Stimulated activated CD8-positive, alpha-beta memory T cell treated with anti-CD3 and anti-CD28 coated beads, Interleukin-7, amount 100 ng/mL, for 24 hours (primary cell): ENCODE measurements at places on chromosomes 4 and X.

- DNase-seq, result no peak
Observed at GRCh38 chr4:105327956-105328355, 145.9 kb downstream of the PPA2 start.

- DNase-seq, result no peak
Observed at GRCh38 chr4:128951316-128951715, 141.8 kb downstream of the JADE1 start.

- no peak for DNase-seq
Observed at GRCh38 chr4:100417565-100417964, 100.3 kb downstream of the EMCN start.

DNA sequence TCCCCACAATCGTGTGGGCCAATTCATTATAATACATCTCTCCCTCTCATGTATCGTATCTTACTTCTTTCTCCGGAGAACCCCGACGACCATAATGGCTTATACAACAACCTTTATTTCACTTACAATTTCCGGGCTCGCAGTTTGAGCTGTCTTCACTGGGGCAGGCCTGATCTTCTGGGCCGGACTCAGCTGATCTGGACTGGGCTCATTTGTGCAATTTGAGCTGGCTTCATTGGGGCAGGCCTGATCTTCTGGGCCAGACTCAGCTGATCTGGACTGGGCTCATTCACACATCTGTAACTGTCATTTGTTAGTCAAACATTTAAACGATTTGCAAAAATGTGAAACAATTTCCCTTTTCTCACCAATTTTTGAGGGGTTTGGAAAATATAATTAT, 171.5 kb upstream of the FRG1 start:
- no peak for DNase-seq

- no peak for DNase-seq
Observed at GRCh38 chrX:115408771-115409400, 119.4 kb downstream of the LUZP4 start.

DNA sequence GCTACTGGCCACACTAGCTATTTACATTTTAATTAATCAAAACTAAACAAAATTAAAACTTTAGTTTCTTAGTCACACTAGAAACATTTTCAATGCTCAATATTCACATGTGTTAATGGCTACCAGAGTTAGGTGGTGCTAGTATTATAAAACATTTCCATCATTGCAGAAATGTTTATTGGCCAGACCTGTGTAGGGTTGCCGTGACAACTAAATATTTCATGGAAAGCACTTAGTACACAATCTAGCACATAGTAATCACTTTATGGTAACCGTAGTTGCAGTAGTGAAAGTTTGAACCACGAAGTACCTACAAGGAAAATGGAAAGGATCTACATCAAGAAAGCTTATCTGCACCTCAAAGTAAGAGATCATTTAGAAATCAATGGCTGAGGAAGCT, 95.9 kb downstream of the HS6ST2 start:
- no peak for DNase-seq

DNA sequence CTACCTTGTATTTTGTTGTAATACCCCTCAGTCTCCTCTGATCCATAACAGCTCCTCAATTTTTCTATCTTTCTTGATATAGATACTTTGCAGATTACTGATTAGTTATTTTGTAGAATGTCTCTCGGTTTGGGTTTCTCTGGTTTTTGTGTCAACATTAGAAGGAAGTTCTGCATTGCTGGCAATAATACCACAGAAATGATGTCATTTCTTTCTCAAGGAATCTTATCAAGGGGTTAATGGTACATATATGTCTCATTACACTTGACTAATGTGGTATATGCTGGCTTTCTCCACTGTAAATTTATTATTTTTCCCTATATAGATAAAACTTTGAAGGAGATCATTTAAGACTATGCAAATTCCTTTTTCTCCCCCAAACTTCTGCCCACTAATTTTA, 183.6 kb upstream of the DKK2 start:
- no peak for DNase-seq

GRCh38 chrX:53340852-53341645, 59.7 kb upstream of the IQSEC2 start:
- DNase-seq, result no peak

DNA sequence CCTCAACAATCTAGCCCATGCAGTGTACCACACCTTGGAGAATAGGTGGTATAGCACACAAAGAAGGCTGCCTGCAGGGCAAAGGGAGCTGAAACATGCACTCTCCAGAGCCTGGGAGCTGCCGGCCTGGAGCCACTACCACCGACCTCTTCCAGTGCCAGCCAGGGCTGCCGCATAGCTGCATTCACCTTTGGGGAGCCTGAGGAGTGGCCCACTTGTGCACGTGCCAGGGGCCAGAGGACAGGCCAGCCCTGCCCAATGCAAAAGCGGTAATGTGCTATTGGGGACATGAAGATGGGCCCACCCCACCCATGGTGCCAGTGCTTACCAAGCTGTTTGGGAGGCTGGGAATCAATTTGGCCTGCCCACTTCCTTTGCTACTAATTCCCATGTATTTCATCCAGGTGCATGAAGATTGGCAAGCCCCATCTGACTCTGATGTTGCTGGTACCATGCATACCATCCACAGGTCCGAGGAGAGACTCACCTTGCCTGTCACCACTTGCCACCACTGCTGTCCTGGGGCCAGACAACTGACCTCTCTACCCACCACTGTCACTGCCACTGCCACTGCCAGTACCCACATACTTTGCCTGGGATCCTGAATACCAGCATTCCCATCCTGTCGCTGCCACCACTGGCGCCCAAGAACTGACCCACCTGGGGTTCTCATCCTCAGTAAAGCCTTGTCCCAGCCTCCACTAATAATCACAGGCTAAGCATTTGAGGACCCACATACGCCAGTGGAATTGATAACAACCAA, 506.9 kb downstream of the MAGEB5 start:
- no peak for DNase-seq

DNA sequence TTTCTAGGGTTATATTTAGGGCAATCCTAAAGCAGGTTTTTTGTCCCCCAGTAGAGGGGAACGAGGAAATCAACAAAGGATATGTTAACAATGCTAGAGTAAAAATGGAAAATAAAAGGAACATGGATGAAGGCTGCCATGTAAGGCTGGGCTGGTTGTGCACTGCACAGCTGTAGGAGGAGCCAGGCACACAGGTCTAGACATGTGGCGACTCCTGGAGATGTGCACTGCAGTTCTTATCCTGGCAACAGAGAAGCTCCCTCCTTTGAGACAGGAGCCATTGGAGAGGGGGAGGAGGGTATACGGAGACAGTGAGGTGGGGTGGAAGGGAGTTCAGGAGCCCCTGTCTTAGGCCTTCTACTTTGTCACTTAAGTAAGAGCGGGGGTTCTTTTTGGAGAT, 65.9 kb downstream of the NAT8L start:
- no peak for DNase-seq

DNA sequence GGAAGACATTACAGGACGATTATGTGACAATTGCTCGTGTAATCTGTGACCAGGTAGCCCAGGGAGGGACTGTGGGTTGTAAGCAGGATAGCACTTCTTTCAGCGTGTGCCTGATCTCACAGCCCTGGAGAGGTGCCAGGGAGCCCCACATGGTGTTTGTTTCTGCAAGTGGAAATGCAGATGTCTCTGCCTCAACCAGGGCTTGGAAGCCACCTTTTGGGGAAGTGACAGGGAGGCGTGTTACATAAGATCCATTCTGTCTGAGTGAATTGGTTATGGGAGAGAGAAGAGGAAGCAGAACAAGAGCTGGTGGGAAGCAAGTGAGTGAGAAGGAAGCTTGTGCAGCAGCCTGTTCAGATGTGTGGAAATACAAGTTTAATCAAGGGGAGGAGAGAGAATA, 104.5 kb upstream of the GATB start:
- DNase-seq, result no peak

- DNase-seq, result no peak
Observed at GRCh38 chr4:113077575-113077974, 28.1 kb downstream of the ANK2 start.

- no peak for DNase-seq
Observed at GRCh38 chrX:48918301-48918642, 552 bp downstream of the PIM2 start.

DNA sequence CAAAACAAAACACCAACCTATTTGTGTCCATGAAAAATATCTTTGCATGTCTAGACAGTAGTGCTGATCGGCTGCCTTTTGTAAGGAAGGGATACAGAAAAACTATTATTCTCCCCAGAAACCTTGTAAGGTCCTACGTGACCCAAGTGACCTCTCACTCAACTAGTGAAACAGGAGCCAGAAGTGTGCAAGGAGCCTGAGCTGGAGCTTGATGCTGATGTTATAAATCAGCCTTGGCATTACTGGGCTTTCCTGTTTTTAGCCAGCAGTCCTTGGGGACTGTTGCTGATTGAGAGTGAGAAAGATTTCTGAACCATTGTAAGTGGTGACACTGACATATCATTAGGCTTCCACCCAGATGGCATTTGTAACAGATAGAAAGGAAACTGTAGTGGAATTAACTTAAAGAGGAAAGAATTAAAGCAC, 100.8 kb upstream of the LIMCH1 start:
- no peak for DNase-seq

- peak; percentile 33 for DNase-seq
Observed at GRCh38 chr4:38759113-38759789, 23.5 kb downstream of the TLR10 start.

DNA sequence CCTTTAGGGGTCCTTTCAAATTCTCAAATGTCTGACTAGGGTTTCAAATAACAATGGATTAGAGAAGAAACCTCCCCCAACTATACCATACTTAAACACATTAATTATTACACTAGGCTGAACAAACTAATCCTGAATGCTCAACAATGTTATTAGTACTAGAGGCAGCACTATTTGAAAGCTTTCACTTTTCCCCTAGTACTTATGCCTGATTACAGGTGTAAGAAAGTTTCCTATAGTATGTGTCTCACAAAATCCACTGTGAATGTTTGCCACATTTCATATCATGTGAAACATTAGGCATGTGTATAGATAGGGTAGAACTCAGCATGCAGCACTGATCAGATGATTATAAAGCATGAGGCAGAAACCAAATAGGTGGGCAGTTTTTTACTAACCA, 336.2 kb downstream of the ZNF674 start:
- no peak for DNase-seq

- DNase-seq, result no peak
Observed at GRCh38 chr4:61245069-61245714, 45.1 kb downstream of the ADGRL3 start.

GRCh38 chrX:57906790-57907189, 3.5 kb downstream of the ZXDA start:
- no peak for DNase-seq

DNA sequence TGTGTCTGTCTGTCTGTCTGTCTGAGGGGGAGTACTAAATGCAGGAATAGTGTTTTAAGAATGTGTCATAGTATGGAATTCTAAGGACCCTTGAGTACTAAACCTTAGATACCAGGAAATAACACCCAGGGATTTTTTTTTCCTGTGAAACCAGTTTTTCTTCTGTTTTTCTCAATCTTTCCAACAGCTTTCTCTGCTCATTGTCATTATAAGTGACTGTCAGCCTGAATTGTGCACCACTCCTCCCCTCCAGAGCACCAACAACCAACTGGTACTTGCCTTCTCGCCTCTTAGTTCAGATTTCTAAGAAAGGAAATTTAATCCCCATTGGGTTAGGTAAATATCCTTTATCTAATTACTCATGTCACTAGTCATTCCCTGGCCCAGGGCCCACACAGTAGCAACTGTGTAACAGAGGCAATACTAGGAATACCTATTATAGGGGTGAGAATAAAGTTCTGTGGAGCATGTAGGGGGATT, 320.6 kb downstream of the ADGRL3 start:
- no peak for DNase-seq

GRCh38 chrX:46649421-46650260, 76.1 kb downstream of the CHST7 start:
- DNase-seq, result no peak

DNA sequence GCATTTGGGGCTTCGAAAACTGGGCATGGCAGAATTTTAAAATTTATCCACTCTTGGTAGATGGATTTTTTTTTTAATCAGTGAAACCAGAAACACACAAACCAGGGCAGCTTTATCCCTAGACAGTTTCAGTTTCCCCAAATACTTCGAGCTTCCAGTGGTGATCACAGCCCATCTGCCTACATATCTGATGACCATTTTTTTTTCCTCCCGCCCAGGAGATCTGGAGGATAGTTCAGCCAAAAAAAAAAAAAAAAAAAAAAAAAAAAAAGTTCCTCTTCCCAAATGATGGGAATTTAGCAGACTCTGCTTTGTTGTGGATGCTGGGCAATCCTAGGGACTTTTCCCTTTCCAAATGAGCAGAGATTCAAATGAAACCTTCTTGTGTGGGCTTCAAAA, 1.0 kb upstream of the TBC1D9 start:
- no peak for DNase-seq

DNA sequence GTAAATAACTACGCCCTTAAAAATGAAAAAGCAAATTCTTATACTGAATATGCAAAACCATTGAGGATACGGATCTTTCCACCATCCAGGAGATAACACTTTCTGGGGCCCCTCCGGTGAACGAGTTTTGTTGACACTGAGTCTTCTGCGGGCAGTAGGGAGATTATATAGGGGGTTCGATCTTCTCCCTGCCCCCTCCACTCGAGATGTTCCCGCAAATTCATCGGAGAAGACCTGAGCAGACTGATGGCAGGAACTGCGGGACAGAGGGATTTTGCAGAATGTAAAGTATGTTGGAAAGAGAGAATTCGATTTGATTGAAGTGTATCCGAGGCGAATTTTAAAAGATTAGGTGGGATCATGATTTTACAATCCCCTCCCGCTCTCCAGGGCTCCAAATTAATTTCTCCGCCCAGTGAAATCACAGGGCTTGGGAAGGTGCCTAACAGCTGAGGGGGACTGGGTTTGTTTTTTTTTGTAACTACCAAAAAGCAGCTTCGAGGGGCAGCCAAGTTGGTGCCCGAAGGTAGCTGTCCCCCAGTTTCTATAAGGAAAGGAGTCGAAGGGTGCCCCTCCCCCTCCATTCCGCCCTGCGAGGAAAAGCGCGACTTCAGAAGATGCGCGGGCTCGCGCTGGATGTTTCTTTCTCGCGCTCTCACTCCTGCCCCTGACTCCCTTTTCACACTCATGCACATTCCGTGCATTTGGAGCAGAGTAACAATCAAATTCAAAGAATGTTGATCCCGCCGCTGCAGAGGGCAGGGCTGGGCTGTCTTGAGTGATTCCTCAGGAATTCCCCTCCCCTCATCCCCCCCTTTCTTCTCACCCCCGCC, 1.2 kb downstream of the TMEM255A start:
- no peak for DNase-seq

GRCh38 chrX:97968376-97969163, 1084.9 kb downstream of the RPA4 start:
- DNase-seq, result no peak

DNA sequence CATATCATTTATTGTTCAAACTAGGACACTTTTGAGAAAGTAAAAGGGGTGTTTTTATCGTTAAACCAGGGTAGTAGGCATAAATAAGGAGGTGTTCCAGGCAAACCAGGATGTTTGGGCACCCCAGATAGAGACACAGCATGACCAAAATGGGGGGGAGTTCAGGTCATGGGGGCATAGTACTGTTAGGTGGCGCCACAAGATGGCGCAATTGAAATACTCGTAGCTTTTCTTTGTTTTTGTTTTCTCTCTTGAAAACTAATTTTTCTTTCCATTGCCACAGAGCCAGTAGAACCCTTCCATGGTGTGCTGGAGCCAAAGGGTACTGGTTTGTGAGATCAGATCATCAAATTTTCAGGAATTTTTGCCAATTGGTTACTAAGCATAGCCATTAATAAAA, 283.4 kb downstream of the BCOR start:
- DNase-seq, result no peak
